Activated CD8-positive, alpha-beta T cell treated with anti-CD3 and anti-CD28 coated beads for 36 hours (primary cell): ENCODE measurements at places on chromosomes 16 and 17. TPM values are rescaled to one million over a fixed set of nuclear protein-coding genes. Genes with fewer than 3 reads are reported as not detected.
A peak's percentile ranks its signal among the peaks of the same experiment; 100 is the strongest.

- DNase-seq, result no peak
Measured at GRCh38 chr16:51924744-51925143, 622.2 kb downstream of the TOX3 start.

DNA sequence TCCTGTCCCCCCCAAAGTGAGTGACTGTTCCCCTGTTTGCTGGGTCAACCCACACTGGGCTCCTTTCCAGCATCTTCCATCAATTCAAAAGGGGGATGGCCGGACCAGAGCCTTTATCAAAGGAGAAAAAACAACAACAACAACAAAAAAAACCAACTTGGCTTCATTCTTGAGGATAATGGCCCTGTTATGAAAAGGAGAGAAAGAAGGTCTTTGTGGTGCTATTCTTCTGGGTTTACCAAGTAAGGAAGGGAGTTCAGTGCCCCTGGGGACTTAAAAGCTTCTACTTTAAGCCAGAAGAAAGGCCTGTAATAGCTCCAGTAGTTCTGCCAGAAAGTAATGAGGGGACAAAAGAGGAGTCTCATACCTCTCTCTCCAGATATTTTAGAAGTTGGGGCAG, 71.5 kb downstream of the RGS9 start:
- DNase-seq, result no peak

- no peak for DNase-seq
Measured at GRCh38 chr17:79377230-79377786, 233.5 kb downstream of the RBFOX3 start.

GRCh38 chr17:60602385-60602742, 2.4 kb downstream of the PPM1D start:
- DNase-seq, result no peak

GRCh38 chr17:8700546-8700945, 44.1 kb downstream of the CCDC42 start:
- DNase-seq, result no peak

DNA sequence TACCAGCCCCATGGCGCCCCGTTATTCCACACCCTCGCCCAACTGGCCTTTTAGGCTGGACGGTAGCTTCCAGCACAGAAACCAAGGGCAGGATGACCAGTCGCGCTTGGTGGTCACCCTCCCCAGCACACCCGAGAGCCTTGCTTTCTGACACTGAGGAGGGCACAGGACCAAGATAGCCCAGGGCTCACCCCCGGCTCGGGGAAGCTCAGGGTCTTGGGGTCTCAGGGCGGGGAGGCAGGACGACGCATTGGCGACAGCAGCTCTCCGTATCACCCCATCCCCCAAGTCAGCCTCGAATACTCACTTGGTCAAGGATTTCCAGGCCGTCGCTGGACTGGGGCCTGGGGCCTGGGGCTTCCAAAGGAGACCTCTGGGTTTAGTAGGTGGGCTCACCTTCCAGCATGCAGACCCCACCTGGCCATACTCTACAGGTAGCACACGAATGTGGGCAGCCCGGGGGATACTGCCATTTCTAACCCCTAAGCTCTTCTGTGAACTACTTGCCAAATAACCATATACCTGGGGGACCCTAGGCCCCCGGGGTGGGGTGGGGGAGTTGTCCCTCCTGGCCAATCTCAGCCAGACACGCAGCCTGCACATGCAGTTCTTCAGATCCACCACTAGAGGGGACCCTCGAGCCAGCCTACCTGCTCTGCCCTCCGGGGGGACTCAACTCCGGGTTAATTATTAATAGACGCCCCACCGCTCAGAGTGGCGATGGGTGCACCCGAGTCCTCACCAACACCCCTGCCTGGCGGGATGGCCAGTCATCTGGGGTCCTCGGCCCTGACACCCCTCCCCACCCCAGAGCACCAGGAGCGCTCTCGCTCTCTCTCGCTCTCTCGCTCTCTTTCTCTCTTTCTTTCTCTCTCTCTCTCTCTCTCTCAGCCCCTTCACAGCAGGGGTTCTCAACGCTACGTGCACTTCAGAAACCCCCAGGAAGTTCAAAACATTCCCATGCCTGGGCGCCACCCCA, 30.0 kb downstream of the TBC1D16 start:
- DNase-seq, result peak; percentile 66

DNA sequence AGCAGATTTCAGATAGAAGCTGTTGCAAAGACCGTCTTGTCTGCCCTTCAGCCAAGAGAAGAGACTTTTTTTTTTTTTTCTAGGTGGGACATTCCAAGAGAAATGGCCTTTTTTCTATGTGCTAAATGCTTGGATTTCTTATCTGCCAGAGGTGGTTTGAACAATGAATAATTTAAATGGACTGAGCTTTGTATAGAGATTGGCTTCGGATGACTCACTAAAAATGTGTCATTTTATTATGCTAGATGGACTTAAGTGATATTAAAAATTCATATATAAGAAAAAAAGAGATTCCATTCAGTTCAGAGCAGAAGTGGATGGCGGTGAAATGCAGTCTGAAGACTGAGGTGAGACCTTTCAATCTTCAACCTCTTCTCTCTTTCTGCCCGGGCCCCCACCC, 58.4 kb downstream of the MEAK7 start:
- DNase-seq, result no peak

ALDH3A1 gene
- 0.38 TPM for total RNA-seq

- DNase-seq, result no peak
Measured at GRCh38 chr16:31356566-31357323, 1.8 kb downstream of the ITGAX start.

DNA sequence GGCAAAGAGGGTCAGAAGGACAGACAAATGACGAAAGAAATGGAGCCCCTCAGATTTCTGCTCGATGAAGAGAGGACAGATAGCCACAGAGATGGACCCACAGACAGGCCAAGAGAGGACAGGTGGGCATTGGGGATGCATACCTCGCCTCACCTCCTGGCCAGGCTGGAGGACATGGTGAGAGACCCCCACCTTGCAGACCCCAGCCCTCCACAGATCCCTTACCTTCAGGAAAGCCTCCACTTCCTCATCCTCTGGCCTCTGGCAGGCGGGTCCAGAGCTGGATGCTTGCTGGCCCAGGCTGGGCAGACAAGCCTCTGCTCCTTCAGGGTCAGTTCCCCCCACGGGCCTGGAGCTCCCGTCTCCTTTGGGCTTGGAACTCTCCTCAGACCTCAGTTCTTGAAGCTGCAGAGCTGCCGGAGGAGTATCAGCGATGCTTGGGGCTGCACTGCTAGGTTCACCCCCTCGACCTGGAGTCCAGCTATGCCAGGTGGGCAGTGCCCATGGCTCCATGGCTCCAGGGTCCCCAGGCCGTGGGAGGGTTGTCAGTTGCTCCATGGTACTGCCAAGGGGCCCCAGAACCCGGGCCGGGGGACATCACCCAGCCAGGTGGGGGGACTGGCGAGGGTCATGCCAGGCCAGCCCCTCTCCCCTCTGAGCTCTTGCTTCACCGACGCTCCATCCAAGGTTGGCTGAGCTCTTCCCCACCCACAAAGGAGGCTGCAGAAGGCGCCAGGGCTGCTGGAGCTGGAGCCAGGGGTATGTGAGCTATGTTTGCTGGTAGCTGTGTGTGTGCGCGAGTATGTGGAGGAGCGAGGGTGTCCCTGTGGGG, 1.0 kb downstream of the TSPOAP1 start:
- DNase-seq, result no peak

TBC1D3I gene
- 0.45 TPM for total RNA-seq

GRCh38 chr17:73657473-73658116, 13.3 kb upstream of the SDK2 start:
- DNase-seq, result peak; percentile 42

BEAN1 gene
- total RNA-seq, result not detected

- no peak for DNase-seq
Measured at GRCh38 chr16:29903590-29903989, 3.3 kb downstream of the ASPHD1 start.

SYT17 gene
- not detected for total RNA-seq

- DNase-seq, result no peak
Measured at GRCh38 chr16:72836181-72836580, 211.7 kb downstream of the ZFHX3 start.

CHRNE gene
- 0.45 TPM for total RNA-seq

DNA sequence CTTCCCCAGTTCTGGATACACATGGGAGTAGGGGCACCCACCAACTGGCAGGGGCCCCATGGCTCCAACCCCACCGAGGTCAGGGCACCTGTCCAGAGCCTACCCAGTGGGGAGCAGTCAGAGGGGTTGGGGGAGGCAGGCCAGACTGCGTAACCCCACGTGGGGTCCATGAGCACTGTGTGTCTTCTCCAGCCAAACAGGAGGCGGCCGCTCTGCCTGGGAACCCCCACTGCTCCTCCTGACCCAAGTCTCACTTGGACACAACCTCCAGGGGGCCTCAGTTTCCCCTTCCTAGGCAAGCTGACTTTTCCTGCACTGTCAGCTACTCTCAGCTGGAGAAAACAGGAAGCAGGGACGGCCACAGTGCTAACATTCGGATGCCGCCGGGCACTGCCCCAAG, 7.5 kb downstream of the ZNF469 start:
- no peak for DNase-seq

- no peak for DNase-seq
Measured at GRCh38 chr17:4706121-4706520, 2.2 kb upstream of the PELP1 start.

DNA sequence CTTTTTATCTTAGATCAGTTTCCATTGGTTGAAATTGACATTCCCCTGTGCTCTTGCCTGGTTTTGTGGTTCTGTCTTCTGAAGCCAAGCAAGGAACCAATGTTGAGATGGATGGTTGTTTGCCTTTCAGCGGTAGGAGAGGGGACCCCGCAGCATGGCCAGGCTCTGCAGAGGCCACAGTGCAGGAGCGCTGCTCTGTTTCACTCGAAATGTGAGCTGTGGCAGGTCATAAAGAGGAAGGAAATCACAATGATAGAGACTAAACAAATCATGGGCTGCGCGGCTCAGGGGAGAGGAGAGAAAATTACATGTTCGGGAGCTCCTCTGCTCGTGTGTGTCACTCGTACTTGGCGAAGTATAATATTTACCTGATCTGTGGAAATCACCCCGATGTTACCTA, 148.2 kb downstream of the SNX29 start:
- DNase-seq, result no peak

DNA sequence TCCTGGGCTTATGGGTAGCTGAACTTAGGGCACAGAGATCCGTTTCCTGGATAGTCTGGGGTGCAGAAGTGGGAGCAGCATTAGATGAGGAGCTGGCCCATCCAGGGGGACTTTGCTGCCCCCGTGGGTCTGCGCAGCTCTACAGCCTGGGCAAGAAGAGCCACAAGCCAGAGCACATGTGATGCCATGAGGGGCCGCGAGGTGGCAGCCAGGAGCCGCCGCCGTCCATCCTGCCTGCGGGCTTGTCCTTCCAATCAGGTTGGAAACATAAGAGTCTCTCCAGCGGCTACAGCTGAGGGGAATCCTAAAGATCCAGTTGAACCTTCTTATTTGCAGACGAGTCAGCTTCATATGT, 21.9 kb downstream of the C1QTNF1 start:
- peak; percentile 75 for DNase-seq

CPHXL gene
- total RNA-seq, result not detected

DNA sequence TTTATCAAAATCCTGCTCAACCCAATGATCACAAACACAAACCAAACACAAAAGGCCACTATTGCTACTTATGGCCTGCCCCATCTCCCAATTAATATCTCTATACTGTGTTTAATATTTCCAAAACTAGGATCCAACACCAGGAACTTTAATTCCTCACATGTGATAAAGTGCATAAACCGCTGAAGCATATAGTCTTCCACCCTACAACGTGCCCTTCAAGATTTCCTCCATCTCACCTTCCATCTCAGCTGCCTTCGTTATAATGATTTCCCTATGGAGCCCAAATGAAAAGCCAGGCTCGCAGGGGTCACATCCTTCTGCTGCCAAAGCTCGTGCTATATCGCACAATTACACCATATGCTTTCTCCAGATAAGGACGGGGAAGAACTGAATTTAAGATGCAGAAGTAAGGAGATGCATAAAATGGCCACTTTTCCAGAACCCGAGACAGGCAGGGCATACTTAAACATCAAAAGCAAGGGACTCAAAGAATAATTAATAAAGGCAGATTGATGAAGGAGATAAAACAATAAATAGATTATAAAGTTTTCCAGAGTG, 1.8 kb downstream of the MYH10 start:
- DNase-seq, result no peak

- DNase-seq, result no peak
Measured at GRCh38 chr17:61366076-61366714, 33.4 kb upstream of the TBX2 start.

GRCh38 chr16:3745751-3746355, 28.5 kb upstream of the TRAP1 start:
- no peak for DNase-seq

- no peak for DNase-seq
Measured at GRCh38 chr16:88014954-88015805, 63.9 kb downstream of the BANP start.

DNA sequence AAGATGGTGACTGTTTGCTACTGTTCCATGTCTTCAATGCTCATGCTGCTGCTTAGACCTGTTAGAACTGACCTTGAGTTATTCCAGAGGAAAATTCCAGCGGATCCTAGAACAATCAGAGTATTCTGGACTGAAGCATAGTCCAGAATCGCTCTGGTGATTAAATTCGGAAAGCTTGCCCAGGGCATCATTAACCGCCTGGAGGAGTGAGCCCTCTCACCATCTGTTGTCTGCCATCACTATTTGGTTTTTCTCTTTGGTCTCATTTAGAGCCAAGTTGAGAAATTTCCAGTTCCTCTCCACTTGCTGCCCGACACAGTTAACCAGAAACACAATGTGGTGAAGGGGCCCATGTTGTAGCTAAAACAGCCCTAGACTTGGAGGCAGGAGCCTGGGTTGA, 104.1 kb downstream of the BMERB1 start:
- DNase-seq, result no peak

GRCh38 chr17:77286641-77287431, 146.1 kb downstream of the SEC14L1 start:
- no peak for DNase-seq

DNA sequence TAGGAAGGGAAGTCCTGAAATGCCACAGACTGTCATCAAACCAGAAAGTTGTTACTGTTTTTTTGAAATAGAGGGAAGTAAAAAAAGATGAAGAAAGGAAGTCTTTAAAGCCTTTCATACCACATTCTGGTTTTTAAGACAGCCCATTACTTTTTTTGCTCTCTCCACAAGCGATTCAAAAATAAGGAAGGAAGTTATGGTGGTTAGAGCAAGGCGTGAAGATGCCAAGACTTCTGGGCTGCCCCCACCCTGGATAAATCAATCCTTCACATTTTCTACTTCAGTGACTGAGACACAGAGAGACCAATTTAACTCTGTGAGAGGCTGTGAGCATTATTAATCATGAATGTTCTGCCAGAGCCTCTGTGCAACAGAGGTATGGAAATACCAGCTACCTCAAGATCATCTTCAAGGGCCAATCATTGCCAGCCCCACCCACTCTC, 82.3 kb upstream of the BCAR1 start:
- no peak for DNase-seq

FBXW10 gene
- total RNA-seq, result not detected

- no peak for DNase-seq
Measured at GRCh38 chr17:29210879-29211278, 30.7 kb upstream of the MYO18A start.

- DNase-seq, result no peak
Measured at GRCh38 chr16:77165006-77165405, 26.0 kb upstream of the MON1B start.
